ENCODE measurements at places on chromosomes 2 and 18.

DNA sequence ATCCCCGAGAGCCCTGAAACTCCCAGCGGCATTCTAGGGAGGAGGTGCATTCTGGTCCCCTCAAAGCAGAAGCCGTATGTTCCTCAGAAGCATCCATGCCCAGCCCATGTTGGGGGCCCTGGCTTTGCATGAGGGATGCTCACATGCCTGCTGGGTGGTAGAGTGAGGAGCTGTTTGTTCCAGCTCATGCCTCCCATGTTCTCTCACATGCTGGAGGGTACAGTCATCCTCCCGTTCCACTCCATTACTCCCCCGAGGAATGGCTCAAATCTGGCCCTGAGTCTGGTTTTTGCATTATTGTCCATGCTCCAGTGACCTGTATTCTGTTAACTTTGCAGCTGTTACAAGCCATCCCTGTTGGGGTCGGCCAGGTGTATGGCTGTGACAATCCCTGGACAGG, 24.1 kb downstream of the SLC14A2 start:
- DNase-seq = no peak

DNA sequence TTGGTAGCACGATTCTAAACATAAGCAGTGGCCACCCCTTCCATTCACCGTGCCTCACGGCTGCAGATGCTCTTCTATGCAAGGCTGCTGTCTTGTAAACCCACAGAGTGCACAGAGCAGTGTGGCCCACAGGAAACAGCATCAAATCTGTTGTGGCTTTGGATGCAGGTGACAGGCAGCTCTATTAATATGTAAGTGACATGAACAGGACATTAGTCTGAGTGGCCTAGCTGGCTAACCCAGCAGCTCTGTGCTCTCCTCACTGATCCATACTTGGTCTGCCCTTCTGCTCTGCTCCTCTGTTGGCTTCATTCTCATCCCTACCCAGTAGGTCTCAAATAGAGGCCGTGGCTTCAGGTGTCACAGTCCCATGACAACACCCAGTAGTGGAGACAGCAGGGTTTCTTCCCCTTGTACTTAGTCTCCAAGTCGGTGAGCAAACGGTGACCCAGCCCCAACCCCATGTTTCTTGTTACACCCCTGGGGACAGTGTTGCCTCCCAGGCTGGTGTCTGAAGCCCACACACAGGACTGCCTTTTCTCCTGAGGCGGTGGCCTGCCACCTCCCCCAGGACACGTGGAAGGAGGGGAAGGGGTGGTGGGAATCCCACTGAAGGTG, 5.8 kb downstream of the SH3RF3 start:
- no peak for DNase-seq

DNA sequence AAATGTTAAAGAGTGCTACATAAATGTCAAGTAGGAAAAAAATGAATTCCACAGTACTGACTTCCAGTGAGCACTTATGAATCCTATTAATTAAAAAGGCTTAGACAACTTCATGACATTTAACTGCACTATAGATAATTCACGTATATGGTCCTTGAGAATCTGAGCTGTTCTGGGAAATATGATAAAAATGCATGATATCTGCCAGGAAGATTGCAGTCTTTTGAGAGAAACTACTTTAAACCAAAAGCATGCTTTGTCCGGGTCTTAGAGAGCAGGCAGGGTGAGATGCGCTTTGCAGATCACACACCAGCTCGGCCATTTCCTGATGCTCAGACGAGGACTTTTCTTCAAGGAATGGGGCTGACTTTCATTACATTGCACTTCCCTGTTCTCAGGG, 42.6 kb downstream of the CMPK2 start:
- no peak for DNase-seq

GRCh38 chr2:96527286-96528005, 9.1 kb upstream of the ARID5A start:
- no peak for DNase-seq

DNA sequence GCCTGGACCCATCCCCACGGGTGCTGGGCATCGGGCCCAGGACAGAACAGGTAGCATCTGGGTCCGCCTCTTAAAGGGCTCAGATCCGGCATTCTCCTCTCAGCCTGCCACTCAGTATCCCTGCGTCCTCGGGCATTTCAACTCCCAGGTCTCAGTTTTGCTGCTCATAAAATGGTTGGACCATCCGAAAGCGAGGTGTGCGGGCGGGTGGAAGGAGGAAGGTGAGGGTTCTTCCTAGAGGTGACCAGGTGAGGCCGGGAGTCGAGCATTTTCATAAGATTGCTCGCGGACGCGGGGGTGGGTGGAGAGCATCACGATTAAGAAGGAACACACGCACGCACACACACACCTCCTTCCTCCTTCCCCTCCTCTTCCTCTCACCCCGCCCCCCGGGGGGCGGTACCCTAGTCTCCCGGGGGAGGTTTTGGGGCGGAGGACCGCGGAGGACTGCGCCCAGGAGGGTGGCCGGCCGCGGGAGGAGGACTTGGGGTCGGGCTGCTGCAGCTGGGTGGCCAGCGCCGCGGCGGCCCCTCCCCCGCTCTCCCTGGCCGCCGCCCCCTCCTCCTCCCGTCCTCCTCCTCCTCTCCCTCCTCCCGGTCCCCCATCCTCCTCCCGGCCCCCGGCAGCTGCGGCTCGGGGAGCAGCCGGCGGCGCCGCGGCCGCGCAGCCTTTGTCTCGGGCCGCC, 97.9 kb upstream of the GPR45 start:
- DNase-seq = no peak

- peak; percentile 67 for DNase-seq
Measured at GRCh38 chr2:27303093-27304025, 4.9 kb downstream of the UCN start.

GRCh38 chr2:1713839-1714236, 30.5 kb downstream of the PXDN start:
- DNase-seq = no peak

DNA sequence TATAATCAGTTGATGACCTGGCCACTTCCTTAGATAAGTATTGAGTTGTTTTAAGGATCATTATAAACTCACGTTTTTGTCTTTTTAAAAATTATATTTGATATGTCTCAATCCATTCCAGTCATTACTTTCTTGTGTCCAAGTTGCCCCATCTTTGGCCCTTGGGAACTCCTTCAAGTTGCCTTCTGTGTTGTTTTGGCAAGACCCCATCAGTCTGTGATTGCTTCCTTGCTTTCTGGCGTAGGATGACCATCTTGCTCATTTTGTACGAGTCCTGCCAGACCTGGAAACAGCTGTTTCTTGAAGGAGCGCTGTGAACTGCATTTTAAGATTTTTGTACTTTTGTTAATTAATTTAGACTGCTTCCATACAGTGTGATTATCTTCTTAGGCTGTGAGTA, 68.9 kb upstream of the ITM2C start:
- DNase-seq = no peak

- no peak for DNase-seq
Measured at GRCh38 chr2:158808426-158808825, 13.3 kb downstream of the DAPL1 start.

- DNase-seq = no peak
Measured at GRCh38 chr18:74550886-74551285, 16.6 kb downstream of the CNDP1 start.

DNA sequence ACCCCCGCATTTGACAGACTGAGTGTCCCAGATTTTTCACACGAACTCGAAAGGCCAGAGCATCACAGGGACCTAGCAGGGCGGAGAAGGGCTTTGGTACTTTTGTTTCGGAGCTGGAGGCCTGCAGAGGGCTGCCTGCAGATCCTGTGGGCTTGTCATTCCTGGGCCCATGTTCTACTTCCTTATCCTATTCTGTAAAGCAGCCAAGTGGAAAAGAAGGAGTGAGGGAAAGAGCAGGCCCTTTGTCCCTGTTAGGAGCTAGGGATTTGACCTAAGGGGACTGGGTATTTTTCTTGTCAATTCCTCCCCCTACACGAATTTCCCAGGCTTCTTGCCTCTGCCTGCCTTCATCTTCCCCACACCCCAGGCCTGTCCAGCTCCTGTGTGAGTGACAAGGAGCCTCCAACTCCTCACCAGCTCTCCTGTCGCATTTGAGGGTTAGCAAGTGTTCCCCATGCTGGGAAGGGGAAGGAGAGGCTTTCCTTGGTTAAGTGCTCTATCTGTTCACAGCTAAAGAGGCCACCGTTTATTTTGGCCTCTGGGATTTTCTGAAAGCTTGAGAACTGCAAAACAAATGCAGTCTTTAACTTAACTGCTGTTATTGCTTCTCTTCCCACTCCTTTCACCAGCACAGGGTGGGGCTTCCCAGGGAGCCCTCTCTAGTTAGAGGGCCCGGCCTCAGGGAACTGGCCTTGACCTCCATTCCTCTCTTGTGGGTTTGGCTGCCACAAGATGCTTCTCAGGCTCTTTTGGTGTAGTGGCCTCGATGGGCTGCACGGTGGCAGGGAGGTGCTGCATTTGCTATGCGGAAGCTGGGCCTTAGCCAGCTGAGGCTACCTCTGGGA, 61.2 kb downstream of the SGPP2 start:
- no peak for DNase-seq

DNA sequence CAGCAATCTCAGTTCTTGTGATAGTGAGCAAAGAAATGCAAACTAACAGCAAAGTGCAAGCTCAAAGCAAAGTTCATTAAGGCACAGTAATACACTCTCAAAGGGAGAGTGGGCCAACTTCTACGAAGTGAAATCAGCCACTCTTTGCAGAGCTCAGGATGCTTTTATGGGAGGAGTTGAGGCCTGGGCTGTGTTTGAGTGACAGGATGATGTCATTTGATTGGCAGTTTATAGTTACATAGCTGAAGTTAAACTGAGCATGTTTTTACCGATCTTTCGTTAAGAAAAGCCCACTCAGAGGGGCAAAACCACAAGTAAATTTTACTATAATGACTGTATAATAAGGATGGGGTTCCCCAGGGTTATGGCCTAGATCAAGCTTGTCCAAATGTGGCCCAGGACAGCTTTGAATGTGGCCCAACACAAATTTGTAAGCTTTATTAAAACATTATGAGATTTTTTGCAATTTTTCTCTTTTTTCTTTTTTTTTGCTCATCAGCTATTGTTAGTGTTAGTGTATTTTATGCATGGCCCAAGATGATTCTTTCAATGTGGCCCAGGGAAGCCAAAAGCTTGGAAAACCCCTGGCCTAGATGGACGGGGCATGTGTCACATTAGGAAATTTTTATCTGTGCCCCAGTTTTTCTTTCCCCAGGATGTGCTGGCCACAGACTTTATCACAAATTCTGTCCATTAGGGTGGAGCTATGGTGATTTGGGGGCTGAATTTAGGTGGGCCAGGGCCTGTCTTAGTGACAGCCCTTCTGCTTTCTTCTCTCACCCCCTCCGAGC, 8.3 kb upstream of the DNAH7 start:
- DNase-seq = no peak

DNA sequence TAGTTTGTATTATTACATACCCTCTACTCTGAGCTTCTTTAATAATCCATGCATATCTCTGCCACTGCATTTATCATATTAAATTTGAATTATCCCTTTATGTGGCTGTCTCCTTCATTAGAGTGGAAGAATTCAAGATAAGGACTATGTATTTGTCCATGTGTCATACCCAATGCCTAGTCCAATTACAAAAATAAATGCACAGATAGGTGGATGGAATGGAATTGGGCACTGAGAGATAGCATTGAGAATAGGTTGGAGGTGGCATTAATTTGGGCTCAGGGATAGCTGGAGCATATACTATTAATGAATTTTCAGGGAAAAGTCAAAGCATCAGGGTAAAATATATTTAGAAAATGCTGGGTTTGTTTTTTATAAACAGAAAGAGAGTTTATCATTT, 893.2 kb downstream of the EPHA4 start:
- DNase-seq = no peak

- no peak for DNase-seq
Measured at GRCh38 chr2:67616749-67617148, 219.6 kb downstream of the ETAA1 start.

GRCh38 chr2:26516781-26517180, 38.9 kb upstream of the OTOF start:
- DNase-seq = no peak

GRCh38 chr2:45852450-45853150, 201.1 kb downstream of the PRKCE start:
- DNase-seq = no peak

- no peak for DNase-seq
Measured at GRCh38 chr2:160209516-160209856, 9.4 kb upstream of the ITGB6 start.

DNA sequence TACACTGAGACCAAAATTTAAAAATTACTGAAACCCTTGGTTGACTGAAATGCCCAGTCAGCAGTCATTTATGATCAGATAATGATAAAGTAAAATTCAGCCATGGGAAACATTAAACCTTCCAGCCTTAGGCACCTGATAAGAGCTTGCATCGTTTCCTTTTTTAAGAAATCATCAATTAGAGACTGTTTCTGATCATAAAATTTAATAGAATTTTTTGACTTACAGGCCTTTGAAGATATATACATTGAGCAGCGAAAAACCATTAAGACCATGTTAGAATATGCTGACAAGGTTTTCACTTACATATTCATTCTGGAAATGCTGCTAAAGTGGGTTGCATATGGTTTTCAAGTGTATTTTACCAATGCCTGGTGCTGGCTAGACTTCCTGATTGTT, 99.6 kb upstream of the CSRNP3 start:
- no peak for DNase-seq

GRCh38 chr2:129758784-129759471, 220.5 kb upstream of the RAB6C start:
- DNase-seq = no peak

- no peak for DNase-seq
Measured at GRCh38 chr2:5782103-5782502, 89.9 kb downstream of the SOX11 start.

DNA sequence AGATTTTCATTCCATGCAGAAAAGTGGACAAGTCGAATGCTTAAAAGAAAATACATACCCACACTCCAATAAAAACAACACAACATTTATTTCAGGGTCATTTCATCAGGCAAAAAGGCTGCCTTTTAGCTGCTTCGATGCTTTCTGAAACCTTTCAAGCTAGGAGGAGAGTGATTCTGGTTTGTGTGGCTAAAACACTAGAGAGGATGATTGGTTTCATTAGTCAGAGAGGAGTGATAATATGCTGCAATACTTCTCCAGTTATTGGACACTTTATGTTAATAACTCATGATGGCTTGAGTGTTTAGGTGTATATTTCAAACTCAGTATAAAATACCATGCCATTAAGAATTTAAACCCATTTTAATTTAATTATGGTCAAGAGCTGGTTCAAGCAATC, 614.0 kb downstream of the SLC4A3 start:
- DNase-seq = no peak

DNA sequence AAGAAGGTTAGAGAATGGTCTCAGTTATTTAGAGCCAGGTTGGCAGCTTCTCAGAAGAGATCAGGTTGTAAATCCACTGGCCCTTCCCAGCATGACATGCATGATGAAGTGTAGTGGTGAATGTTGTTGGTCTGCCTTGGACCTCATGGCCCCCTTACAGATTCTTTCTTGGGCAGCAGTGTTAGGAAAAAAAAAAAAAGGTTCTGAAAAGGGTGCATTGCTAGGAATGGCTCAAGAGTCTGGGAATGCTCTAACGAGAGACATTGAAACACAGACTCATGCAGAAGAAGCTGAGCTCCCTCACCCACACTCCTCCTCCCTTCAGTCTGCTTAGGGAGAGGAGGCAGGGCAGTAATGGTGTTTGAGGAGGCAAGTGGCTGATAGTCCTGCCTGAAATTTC, 105.5 kb downstream of the POLE4 start:
- DNase-seq = no peak

- no peak for DNase-seq
Measured at GRCh38 chr18:61596296-61596695, 263.1 kb downstream of the CDH20 start.

Measured in 8988T (cell line).